Fibroblast of lung (primary cell): ENCODE measurements at places on chromosomes 2 and 18. TPM values are rescaled to one million over a fixed set of nuclear protein-coding genes. Genes with fewer than 3 reads are reported as not detected.

PLEK gene
- 0.02 TPM in 1 of 2 replicates, not detected in the other for polyA plus RNA-seq

TCF23 gene
- not detected in 2 replicates for polyA plus RNA-seq

GMPPA gene
- 59.7 and 72.4 TPM in 2 replicates for polyA plus RNA-seq

HOXD13 gene
- polyA plus RNA-seq, result not detected in 2 replicates

DCC gene
- polyA plus RNA-seq, result 0.14 and 0.69 TPM in 2 replicates

UGGT1 gene
- polyA plus RNA-seq, result 58.1 and 59.3 TPM in 2 replicates

ABCG5 gene
- polyA plus RNA-seq, result not detected in 2 replicates

MC2R gene
- not detected in 2 replicates for polyA plus RNA-seq

RSAD2 gene
- polyA plus RNA-seq, result 0.14 and 0.17 TPM in 2 replicates

TMEM247 gene
- not detected in 2 replicates for polyA plus RNA-seq

EPHA4 gene
- 9.6 and 16.4 TPM in 2 replicates for polyA plus RNA-seq

SKOR2 gene
- not detected in 2 replicates for polyA plus RNA-seq

NEU2 gene
- polyA plus RNA-seq, result not detected in 2 replicates

ASB18 gene
- polyA plus RNA-seq, result not detected in 2 replicates

UGT1A4 gene
- not detected in 2 replicates for polyA plus RNA-seq

KIAA2012 gene
- polyA plus RNA-seq, result 0.01 and 0.09 TPM in 2 replicates

ERMN gene
- not detected in 2 replicates for polyA plus RNA-seq

NEB gene
- polyA plus RNA-seq, result 0.06 and 0.26 TPM in 2 replicates

COLEC11 gene
- polyA plus RNA-seq, result 0.30 and 0.34 TPM in 2 replicates
